ENCODE measurements at places on chromosomes 5 and 9.

DNA sequence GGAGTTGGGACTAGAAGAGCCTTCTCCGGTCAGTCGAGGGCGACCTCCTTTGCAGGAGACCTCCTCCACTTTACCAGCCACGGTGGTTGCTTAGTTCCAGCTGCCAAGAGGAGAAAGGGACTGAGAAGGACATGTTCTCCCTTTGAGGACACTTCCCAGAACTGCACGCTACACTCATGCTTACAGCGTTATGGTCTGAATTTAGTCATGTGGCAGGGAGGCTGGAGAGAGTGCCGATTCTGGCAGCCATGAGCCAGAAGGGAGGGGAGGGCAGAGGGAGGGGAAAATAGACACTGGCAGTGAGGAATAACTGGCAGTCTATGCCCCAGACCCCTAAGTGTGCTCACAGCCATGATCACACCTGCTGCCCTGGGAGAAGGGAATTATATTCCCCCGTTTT, 47.8 kb downstream of the TSPAN17 start:
- no peak for DNase-seq

DNA sequence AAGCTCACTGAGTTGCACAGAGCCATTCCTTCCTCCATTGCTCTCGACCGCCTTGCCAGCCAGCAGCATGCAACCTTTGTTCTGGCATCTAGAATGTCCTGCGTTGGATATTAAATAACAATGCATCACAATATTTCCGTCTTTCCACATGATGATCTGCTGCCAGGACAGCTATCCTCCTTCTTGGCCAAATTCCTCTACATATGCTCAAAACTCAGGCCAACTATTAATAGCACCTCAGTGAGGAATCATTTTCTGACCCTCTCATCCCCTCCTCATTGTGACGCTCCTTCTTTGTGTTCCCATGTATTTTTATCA, 128.6 kb downstream of the MYO10 start:
- no peak for DNase-seq

DNA sequence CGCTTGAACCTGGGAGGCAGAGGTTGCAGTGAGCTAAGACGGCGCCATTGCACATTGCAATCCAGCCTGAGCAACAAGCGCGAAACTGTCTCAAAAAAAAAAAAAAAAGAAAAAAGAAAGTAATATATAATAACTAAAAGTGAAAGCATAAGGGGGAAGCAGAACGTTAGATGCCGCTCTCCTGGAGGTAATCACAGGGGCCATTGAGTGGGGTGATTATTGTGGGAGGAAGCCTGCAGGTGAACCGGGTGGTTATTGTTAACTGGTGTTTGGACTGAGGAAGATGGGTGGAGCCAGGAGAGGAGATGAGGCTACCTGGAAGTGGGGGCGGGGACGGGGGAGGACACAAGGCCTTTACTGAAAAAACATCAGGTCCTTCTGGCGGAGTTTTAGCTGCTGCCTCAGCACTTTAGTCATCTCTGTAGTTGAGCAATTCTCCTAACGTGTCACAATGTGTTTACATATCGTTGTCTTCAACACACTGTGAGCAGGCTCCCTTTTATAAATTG, 5.3 kb upstream of the TJP2 start:
- no peak for DNase-seq

GRCh38 chr5:66967102-66967501, 229.5 kb downstream of the CD180 start:
- peak; percentile 83 for DNase-seq

DNA sequence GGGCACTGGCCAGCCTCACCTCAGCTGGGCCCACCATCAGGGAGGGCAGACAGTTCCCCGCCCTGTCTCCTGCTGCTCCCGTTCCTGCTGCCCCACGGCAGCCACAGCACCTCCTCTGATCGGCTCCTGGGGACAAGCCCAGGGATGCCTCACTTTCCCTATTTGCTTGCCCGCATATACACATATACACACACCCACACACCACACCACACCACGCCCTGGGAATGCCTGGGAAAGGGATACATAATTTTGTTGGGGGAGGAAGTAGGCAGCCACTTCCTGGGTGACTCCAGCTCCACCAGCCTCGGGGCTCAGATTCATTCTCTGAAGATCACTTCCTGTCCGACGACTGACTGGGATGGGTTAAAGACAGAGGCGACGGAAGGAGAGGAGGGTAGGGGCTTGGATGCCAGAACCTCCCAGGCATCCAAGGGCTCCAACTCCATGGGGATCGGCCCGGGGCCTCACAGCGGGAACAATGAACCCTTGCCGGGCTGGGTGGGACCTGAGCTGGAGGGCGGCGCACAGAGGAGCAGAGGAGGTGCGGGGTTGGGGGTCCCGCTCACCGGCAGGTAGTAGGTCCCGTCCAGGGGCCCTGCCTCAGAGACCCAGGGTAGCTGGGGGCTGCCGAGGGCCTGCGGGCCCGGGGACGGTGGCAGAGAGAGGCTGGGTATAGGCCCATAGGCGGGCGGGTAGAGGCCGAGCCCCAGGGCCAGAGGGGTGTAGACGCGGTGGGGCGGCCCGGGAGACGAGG, 2.0 kb upstream of the MZB1 start:
- DNase-seq, result peak; percentile 83

DNA sequence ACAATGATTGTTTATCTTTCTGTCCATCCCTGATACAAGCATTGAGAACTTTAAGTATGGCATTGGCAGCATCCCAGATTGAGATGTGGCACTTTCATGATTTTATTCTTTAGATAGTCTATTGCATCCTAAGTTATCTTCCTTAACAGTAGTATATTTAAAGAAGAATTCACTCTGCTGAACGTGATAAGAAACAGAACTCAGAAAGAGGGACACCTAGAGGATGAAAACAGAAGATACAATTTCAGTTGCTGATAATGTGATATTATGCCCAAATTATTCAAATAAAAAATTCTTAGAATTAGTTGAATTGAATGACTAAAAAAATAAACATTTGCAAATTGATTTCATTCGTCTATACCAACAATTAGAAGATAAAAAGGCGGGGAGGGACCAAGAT, 218.1 kb upstream of the DMRTA1 start:
- DNase-seq, result no peak

DNA sequence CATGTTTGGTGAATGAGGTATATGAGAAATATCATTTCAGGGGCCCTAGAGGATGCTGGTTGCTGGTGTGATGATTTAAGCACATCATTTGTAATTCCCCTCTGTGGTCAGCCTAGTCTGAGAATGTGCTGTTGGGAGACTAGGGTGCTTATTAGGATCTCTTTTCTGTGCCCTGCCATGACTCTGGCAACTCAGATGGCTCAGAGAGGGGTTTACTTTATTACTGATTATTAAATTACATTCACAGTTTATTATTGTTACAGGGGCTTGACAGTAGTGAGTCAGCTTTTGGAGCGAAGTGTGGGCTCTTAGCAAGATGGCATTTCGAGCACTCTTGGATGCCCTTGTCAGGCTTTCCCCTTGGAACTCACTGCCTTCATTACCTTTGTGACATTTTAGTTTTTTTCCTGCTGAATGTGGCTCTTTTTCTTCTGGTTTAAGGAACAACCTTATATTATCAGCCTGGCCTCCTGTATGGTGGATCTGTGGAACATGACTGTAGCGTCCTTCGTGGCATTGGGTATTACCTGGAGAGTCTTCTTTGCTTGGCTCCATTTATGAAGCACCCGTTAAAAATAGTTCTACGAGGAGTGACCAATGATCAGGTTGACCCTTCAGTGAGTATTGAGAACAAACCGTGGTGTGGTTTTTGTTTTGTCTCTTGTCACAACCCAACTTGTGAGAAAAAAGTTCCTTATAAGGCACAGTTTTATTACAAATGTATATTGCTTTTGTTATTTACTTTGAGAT, 33.8 kb downstream of the RCL1 start:
- DNase-seq, result no peak

GRCh38 chr5:171505473-171506043, 86.1 kb downstream of the FGF18 start:
- no peak for DNase-seq

DNA sequence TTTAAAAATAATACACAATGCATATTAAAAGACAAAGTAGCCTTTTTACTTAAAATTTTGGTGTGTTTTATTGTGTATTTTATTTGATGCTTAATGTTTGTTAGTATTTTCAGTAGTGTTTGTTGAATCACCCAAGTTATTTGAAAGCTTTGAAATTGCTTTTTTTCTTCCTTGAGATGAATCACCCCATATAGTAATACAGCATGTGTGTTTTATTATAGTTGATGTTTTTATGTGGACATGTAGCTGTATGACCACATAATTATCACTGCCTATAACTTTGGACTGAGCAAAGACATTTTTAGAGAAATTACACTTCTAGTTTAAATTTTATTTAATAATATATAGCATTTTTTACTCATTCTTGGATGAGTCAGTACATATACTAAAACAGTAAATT, 18.0 kb downstream of the FAM174A start:
- DNase-seq, result no peak

GRCh38 chr5:43634621-43635020, 31.6 kb downstream of the NNT start:
- no peak for DNase-seq

GRCh38 chr5:72559866-72560766, 52.9 kb upstream of the ZNF366 start:
- DNase-seq, result peak; percentile 31

DNA sequence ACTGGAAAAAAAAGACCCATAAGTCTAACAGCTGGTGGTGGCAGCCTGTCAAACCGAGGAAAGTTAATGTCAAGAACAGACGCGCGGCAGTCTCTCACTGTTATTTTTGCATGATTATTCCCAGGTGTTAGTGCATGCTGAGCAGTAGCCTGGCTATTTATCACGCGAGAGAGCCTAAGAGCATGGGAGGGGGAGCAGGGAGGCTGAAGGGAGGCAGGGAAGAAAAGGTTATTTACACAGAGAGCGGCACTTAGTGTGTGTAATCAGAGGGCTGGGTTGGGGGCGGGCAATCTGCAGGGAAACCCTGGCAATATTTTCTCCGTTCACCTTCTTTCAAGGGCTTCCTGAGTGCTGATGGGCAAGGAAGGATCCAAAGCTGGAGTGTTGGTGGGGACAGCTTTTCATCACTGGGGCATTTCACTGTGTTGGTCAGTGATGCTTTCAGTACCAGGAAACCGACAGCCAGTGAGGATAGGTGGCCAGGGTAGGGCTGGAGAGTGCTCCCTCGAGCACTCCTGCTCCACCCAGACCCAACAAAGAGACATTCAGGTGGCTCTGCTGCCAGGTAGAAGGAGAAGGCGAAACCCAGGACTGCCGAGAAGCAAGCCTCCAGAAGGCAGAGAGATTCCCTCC, 39.6 kb downstream of the ZNF608 start:
- DNase-seq, result peak; percentile 42

- no peak for DNase-seq
These were observed 130.9 kb downstream of the NFIB start for GRCh38 chr9:14183001-14183400.

GRCh38 chr9:127102176-127102575, 20.3 kb downstream of the ANGPTL2 start:
- no peak for DNase-seq

- peak; percentile 32 for DNase-seq
These were observed 302.9 kb downstream of the NSG2 start for GRCh38 chr5:174348311-174348981.

DNA sequence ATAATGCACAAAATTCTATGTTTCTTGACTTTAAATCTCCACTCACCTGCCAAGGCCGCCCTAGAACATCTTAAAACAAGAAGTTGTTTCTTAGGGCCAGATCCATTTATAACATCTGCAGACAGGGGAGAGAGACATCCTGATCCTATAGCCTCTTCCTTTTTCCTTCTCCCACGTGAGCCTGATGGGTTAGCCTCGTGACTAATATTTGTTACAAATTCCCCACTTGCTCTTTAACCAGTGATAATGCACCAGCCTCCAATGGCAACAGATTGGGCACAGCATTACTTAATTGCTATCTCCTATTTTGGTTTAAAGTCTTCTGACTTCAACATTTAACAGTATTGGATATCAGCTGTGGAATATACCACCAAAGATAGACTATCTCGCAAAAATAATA, 196.5 kb downstream of the GADD45G start:
- DNase-seq, result no peak

DNA sequence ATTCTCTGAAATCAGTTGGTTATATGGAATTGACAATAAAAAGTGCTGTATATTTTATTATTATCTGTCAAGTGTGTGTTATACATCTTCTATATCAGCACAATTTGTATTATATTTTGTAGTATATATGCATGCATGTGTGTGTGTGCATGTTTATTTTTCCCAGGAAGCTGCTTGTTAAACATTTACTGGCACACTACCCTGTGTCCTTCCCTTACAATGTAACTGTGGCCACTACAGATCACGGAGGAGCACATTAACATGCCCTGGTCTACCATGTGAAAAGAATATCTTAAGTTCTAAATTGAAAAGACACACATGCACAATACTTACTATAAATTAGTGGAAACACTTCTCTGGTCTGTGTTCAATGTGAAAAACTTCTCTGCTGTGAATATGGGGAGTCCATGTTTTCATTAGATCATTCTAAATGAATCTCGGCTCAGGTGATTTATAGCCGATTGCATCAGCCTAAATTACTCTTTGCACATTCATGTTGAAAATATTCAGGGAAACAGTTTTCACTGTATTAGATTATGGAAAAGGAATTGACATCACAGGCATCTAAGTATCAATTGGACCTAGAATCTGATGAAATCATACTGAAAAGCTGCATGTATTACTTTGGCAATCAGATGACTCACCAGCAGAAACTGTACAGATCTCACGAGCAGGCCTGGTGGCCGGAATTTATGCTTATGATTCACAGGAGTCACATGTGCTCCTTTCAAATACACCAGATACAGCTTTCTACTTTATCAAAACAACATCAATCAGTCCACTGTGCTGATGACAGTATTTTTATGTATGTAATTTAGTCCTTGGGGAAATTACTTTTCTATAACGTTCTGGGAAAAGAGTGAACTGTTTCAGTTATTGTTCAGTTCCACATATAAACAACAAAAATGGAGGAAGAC, 39.4 kb downstream of the LURAP1L start:
- peak; percentile 89 for DNase-seq

DNA sequence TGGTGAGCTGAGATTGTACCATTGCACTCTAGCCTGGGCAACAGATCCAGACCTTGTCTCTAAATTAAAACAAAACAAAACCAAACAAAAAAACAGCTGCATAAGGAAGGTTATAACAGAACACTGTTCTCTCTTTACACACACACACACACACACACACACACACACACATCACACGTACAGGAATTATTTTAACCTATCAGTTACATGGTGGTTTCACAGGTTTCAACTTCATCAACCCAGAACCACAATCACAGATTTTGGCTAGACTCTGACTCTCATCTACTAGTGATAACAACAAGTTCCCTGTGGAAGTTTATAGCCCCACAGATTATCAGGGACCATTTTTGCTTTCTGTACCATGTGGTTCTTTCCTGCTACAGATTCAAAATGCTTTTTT, 60.2 kb downstream of the RPS23 start:
- DNase-seq, result no peak

DNA sequence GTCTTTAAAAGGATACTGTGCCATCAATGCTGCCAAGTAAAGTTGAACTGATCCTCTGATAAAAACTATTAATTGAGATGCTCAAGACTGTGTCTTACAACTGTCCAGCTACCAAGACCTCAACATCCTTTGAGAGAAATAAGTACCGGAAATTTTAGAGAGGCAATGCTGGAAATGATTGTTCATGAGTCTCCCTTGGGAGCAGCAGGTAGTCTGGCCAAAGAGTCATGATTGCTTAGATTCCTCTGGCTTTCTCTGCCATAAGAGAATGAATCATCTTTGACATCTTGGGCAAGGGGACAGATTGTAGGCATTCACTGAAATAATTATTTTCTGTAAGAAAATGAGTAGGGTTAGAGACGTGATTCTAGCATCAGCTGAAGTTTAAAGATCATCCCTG, 466.6 kb upstream of the DAB2 start:
- peak; percentile 32 for DNase-seq

All from RPMI7951 (cell line).